OCI-M1 (cell line): ENCODE measurements at places on chromosomes 7 and 10.

- no peak for DNase-seq
Observed at GRCh38 chr7:34184466-34184865, 279.1 kb downstream of the BMPER start.

DNA sequence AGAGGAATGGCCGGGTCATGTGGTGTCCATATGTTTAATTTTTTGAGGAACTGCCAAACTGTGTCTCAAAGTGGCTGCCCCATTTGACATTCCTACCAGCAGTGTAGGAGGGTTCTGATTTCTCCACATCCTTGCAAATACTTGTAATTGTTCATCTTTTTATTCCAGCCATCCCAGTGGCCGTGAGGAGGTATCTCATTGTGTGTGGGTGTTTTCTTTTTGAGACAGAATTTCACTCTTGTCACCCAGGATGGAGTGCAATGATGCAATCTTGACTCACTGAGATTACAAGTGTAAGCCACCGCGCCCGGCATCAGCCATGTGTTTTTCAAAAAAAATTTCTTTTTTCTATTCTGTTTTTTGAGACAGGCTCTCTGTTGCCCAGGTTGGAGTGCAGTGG lies 38.7 kb upstream of the DLG5 start:
- DNase-seq, result peak; percentile 16

DNA sequence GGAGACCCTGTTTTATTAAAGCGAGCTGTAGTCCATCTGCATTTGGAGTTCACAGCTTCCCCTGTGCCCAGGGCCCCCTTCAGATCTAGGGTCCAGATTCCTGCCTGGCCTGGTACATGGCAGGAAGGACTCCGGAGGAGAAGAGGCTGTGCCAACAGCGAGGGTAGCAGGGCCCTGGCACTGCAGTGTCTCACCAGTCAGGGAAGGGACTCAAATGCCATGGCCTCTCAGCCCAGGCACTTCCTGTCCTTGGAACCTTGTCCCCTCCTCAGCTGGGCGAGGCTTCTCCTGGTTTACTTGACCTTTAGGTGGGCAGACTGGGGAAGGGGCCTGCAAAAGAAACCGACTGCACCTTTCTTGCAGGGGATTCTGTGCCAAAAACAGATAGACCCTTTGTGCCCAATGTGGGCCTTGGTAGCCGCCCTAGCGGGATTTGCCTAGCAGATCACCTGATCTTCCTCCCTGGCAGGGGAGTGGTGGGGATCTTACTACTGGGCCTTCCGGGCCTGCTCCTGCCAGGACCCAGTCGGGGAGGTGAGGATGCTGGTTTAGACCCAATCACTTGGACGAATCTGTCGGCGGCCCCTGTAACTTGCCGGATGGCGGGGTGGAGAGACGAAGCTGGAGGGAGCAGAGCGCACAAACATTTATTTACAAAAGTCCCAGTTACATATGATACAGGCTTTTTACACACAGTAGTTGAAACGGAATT lies 161.9 kb downstream of the RNF216 start:
- no peak for DNase-seq

- DNase-seq, result no peak
Observed at GRCh38 chr10:43707770-43708169, 59.1 kb upstream of the ZNF32 start.

DNA sequence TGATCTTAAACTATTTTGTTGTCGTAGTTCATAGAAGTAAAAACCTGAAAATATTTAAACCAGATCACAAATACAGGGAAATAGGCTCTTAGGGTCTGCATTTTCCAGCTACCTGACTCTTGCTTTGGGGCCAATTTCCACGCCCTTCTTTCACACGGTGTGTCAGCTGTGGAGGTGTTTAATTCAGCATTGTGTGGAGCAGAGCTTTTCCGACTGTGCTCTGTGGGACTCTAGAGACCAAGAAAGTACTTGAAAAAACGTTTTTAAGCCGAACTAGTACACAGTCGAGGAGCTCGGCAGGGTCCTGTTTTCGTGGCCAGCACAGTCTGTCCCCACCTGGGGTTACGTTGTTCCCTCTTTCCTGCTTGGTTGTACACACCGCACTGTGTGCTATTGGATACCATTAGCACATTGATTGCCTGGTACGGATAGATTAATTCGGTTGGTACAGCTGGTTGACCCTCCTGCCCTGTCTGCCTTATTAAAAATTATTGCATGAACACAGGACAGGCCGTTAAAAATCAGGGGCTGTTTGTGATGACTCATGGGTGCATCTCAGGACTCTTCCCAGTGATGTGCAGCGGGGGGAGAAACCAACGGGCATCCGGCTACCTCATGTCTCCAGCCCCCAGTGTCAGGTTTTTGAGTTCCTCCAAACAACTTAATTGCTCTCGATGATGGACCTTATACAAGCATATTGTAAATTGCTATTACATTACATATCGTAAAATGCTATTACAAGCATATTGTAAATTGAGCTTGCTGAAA lies 80.7 kb upstream of the BTBD16 start:
- DNase-seq, result no peak
